ENCODE measurements at places on chromosomes 12 and 14.

DNA sequence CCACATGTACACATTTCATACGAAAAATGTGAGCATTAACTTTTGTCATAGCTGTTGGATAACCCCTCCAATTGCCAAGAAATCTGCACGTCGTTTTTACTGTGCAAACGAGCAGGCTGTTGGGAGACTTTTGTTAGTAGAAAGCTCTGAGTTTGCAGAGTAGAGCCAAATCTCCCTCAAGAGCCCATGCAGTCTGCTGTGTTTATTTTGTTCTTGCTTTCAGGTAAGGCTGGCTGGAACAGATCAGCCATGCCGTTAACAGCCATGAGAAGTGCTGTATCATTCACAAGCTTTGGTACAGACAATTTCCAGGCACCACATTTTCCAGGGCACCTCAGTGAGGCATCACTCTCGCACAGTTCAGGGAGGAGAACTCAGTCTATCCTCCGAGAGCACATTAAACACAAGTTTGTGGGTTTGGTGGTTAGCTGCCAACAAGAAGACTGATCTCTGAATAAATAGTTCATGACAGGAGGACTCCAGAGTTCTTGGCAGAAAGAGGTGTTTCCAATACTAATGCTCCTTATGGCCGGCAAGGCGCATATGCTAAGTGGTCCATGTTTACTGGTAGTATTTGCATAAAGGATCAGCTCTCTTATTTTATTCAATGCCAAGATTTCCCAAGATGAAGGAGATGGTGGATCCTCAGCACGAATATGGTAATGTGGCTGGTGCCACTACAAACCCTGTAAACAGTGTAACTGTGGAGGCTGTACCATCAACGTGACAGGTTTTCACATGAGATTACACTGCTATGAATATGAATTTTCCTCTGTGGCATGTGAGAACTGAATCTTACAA is 30.3 kb upstream of the PELI2 start:
- DNase-seq, result no peak

DNA sequence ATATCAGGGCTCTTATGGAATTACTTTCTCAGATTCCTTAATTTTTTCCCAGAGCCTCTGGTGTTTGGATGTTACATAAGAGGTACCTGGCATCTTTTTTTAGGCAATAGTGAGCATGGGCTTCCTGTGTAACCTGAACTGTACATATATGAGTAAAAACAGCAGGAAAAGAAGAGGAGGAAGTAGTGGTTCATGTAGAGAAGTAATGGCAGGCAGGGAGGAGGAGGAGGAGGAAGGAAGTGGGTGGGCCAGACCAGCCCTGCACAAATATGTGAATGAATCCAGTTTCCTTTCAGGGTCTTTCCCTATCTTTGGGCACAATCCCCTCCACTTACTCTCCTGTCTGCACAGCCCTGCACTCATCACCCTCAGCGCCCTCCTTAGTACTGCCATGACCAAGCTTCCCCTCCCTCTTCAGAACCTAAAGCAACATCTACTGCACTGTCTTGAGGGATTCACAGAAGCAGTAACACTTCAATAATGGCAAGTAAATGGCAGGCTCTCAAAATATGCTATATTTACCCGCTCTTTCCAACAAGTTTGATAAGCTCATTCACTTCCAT is 40.9 kb upstream of the GSG1 start:
- no peak for DNase-seq

DNA sequence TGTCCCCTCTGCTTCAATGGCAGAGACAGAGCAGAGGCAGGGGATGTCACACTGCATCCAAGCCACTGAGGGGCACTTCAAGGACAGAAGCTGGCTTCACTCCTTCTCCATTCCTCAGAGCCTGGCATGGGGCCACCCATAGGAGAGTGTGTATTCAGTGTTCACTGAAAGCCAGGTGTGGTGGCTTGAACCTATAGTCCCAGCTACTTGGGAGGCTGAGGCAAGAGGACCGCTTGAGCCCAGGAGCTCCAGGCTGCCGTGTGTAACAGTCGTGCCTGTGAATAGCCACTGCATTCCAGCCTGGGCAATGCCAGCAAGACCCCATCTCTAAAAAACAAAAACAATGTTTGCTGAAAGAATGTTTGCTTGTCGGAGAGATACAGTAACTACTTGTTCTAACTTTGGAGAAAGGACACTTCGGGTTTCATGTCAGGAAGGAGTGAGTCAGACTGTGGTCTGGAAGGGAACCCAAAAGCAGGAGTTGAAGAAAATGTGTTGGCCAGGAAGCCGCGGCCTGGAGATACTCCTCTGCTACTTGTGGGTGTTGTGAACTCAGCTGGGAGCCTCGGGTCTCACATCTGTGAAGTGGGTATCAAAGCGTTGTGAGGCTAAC is 43.4 kb downstream of the ELK3 start:
- DNase-seq, result no peak

GRCh38 chr14:98006008-98006407 is 1208.8 kb downstream of the VRK1 start:
- no peak for DNase-seq

- DNase-seq, result no peak
These were observed 5.6 kb downstream of the TRMT61A start for GRCh38 chr14:103534576-103535061.

DNA sequence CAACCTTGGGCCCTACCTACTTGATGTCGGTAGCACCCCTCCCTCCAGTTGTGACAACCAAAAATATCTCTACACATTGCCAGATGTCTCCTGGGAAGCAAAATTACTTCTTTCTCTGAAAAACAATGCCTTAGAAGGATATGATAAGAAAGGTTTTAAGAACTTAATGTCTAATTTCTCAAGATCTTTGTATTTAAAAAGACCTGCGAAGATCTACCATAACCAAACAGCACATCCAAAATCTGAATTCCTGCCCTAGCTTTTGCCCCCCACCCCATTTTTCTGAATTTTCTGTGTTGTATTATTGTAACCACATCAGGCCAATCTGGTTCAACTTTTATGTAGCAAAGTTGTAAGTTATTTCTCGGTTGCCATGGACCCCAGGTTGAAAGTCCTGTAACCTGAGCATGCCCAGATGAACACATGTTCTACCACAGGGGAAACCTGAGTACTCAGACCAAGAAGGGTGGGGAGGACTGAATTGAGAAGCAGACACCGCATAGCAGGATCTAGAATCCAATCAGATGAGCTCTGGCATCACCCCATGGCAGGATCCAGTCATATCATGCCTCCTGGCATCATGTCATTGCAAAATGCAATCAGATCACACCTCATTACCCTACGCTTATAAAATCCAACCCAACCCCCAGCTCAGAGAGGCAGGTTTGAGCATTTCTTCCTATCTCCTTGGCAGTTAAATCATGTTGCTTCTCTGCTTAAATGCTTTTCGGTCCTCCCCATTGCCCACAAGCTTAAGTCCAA is 8.7 kb downstream of the TMEM253 start:
- DNase-seq, result no peak

- no peak for DNase-seq
These were observed 487.8 kb downstream of the KCNH5 start for GRCh38 chr14:62557416-62557815.
